Hematopoietic multipotent progenitor cell treated with erythropoietin and hydrocortisone succinate and interleukin-3 and kit ligand, for 6 days (in vitro differentiated cells): ENCODE measurements at places on chromosomes 16 and 17.

GRCh38 chr17:67629971-67630320, 87.8 kb upstream of the NOL11 start:
- DNase-seq, result peak; percentile 65

- no peak for DNase-seq
Observed at GRCh38 chr16:52068447-52069074, 478.4 kb downstream of the TOX3 start.

DNA sequence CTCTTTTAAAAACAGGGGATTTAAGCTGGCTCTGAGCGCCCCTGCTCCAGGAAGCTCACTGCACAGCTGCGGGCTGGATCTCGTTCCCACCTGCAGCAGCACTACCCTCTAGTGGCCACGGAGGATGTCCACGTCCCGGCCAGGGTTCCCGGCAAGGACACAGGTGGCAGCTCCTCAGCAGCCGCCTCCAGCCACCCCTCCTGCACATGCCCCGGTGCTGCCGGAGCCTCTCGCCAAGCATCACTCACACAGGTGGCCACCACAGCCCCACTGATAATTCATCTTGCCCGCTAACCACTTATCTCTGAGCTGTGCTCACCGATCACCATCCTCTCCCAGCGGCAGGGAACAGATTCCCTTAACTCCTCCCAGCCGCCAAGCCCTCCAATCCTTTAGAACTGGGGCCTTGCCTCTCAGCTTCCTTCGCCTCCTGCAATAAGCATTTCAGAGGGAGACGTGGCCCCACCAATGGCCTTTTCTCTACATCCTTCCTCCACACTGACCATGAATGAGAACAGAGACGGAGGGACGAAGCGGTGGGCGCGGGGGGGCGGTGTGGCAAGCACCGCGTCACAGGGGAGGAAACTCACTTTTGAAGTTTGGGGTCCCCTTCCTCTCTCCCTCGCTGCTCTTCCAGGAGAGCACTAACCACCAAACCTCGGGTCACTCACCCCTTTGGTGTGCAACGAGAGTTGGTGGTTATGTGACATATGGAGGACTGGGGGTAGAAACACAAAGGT, 222.1 kb downstream of the RBFOX3 start:
- peak; percentile 55 for DNase-seq

DNA sequence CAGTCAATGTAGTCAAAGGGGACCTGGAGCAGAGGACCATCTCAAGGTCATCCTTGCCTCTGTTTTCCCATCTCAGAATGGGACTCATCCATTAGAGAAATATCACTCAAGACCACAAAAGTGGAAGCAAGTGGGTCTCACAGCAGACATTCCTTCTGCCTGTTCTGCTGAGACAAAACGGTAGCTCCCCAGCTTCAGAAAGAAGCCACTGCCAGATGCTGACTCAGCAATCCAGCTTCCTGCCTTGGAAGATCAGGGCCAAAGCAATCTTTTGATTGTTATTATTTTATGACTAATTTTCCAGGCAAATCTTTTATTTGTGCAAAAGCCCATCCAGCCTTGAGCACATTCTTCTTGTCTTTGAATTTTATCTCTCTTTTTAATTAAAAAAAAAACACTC, 86.8 kb downstream of the CCT6B start:
- peak; percentile 47 for DNase-seq

DNA sequence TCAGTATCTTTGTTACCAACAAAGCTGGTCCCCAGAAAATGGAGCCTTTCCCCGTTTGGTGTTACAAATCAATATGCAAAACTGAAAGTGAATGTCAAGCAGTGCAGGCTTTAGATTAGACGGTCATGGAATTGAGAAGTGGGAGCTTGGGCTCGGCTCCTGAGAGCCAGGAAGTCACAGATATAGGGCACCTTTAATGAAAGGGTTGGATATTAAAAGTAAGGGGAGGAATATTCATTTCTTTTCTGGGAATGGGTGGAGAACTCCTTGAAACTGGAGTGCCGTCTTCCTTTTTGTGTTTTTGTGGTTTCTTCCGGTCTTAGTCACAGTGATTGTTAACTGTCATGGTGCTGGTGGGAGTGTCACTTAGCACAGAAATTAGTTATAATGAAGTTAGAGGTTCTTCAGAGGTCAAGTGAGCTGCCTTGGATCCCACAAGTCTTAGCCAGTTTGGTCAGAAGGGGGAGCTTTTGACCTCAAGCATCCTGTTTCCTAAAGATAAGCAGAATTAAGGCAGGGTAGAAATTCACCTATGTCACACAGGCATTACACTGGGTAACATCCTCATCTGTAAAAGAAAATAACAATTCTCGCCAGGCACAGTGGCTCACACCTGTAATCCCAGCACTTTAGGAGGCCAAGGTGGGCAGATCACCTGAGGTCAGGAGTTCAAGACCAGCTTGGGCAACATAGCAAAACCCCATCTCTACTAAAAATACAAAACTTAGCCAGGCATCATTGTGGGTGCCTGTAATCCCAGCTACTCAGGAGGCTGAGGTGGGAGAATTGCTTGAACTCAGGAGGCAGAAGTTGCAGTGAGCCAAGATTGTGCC, 9.6 kb upstream of the EIF1 start:
- peak; percentile 97 for DNase-seq

DNA sequence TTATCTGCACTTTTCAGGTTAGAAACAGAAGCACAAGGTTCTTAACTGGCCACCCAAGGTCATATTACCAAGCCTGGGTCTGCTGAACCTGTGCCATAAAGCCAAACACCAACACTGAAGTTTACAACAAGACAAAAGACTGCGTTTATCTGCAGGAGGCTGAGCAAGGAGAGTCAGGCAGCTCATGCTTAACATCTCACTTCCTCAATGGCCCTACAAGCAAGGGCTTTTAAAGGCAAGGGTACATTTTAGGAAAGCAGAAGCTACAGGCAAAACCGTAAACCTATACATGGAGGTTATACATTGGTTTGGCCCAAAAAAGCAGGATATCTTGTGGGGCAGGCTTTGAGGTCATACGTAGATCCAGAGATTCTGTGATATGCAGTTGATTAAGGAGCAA, 91.2 kb downstream of the GNAO1 start:
- no peak for DNase-seq

DNA sequence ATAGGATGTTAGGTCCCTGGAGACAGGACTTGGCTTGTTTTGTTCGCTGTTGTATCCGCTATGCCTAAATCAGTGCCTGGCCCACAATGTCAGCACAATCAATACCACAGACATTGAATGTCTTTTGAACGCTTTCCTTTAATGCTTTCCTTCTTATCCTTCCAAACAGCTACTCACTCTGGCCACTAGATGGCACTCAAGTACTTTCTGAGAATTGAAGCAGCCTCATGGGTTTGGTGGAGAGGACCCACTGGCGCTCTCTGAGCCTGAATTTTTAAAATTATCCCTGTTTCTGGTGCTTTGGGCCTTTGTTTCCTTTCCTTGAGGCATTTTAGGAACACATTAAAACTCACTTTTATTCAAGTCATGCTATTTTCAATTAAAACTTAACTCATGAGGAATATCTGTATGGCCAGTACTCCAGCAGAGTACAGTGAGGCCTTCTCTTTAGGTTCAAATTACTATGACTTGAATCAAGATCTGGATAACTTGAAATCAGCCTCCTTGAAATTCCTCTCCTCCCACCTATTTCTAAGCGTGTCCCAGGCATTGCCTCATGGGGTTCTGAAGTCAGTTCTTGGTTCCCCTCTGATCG, 3.2 kb upstream of the NLRP1 start:
- peak; percentile 85 for DNase-seq

DNA sequence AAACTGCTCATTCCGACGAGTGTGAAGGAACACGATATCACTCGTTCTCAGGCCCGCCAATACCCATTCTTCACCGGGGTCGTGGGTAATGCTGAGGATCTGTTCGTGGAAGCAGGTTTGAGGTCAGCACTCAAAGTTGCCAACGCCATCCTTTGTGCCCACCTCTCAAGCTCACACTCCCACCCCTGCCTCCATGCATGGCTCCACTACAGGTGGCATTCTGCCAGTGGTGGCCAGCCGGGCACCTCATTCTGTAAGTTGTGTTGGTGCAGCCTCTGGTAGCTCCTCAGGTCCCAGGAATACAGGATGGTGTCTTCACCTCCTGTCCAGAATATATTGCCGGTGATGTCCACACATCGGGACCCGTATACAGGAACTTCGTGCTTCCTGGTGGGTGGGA, 10.7 kb downstream of the TLE7 start:
- DNase-seq, result no peak

DNA sequence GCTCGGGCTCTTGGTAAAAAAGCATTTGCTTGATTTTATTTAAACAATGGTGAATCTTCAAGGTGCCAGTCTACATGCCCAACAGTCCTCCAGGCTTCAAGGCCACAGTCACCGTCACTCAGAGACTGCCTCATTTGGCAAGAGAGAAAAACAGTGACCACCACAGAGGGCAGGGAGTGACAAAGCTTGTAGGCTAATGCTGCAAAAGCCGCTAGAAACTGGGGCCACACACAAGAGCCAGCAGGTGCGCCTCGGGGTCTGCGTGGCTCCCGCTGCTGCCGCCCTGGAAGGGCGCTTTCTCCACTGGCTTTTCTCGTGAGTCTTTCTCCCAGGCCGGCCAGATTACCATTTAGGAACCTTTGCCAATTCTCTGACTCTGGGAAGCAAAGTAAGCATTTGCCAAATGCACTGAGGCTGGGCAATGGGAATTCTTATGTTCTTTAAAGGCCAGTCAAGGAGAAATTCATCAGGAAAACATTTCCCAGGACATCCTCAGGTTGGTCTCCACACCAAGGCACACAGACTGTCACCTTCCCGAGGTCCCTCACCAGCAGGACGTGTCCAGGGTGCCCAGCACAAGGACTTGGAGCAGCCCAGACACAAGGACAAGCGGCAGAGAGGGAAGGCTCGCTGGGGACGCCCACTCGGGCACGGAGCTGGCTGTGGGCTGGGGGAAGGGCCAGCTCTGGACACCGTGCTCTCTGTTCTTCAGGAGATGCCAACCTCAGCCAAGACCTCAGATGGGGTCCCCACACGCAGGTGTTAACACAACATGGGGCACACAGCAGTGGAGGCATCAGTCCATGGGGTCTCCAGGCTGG, 12.5 kb upstream of the C16orf95 start:
- DNase-seq, result no peak

DNA sequence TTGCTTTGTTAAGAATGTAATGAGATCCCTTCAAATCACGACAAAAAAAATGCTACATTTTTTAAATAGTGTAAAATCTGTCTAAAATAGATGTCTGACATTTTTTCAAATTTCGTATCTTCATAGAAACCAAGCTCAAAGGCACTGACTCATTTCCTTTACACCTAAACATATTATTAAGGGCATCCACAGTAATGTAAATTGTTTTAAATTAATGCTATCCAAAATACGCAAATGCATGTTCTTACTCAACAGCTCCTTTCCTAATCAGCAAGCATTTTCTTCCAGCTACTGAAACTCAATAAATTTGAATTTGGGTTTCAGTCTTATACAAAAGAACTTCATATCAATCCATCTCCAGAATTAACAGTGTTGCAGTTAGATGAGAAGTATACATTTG, 4.3 kb downstream of the C16orf87 start:
- no peak for DNase-seq

DNA sequence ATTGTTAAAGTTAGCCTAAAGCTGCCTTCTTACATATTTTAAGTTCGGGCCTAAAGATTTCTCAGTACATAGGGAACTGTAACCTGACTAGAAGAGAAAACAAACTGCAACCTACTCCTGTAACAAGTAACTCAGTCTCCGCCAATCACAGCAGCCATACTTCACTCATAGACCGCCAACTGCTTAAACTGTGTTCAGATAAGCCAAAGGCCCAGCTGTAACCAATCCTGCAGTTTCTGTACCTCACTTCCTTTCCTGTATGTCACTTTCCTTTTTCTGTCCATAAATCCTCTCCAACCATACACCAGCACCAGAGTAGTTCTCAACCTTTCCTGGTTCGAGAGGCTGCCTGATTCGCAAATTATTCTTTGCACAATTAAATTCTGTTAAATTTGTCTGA, 41.5 kb downstream of the GLG1 start:
- DNase-seq, result peak; percentile 21

DNA sequence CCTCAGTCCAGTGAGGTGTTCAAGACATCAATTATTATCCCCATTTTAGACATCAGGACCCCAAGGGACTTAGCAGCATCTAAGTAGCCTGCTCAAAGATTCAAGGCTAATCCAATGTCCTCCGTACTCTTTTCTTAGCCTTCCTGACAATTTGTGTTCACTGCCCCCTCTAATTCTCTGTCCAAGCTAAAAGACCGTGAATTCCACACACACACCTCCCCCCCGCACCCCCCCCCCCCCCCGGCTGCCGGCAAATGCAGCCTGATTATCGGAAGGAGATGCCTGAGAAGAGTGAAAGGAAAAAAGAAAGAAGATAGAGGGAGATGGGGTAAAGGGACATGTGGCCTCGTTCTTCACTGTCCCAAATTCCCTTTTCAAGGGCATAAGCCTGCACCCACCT, 58.1 kb upstream of the NLK start:
- no peak for DNase-seq

- no peak for DNase-seq
Observed at GRCh38 chr17:14355556-14355955, 54.7 kb downstream of the HS3ST3B1 start.

GRCh38 chr17:55285340-55286301, 20.9 kb downstream of the HLF start:
- no peak for DNase-seq

DNA sequence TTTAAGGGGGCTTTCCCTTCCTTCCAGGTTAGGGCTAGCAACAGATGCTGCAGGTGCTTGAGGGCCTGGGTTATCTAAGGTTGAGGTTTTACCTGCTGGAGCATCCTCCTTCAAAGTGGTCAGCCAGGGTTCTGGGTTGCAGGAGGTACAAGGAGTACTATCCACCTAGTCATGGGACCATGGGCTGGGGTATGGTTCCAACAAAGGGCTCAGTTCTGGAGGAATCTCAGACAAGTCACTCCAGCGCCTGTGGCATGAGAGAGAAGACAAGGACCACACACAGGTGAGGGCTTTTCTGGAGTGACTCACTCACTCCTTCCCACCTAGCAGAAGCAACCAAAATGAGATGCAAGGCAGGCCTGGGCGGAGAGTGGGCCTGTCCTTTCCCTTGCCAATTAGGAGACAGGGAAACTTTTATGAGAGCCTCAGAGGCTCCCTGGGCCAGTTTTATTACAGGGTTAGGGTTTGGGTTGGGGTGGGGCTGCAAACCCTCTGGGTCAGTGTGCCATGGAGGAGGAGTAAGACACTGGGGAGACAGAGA, 2.2 kb downstream of the MYO19 start:
- DNase-seq, result no peak

DNA sequence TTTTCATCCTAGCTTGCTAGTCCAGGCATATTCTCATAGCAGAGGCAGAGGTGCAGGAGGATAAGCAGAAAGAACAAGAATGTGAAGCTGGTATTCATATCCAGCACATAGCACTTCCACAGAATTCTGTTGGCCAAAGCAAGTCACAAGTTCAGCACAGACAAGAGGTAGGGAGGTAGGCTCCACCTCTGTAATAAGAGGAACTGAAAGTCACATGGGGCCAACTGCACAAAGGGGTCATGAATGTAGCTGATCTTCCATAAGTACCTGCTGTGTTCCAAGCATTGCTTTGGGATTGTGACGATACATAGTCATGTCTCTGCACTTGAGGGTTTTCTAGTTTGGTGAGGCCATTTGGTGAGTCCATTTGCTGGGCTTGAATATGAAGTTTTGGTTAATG, 110.8 kb upstream of the MPHOSPH6 start:
- DNase-seq, result no peak
